ENCODE measurements at places on chromosomes 12 and 14. TPM values are rescaled to one million over a fixed set of nuclear protein-coding genes. Genes with fewer than 3 reads are reported as not detected.

The SOCS2 gene
- total RNA-seq = 20.3 TPM

GRCh38 chr14:104348741-104349140, 210.4 kb downstream of the KIF26A start:
- DNase-seq = no peak

DNA sequence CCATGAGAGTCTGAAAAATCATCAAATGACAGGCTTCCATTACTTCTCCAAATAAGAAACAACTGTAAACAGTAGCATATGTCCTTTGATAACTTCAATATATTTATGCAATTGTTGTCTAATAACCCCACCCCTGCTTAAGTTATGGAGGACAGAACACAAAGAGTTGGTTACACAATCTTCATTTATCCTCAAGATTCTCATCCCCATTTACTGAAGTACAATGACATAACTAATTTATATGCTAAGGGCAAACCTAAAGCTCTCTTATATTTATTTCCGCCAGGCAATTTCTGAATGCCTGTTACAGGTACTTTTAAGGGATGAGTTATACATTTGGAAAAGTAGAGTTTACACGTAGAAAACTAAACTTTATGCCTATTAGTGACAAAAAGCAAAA, 12.3 kb downstream of the SCAF11 start:
- no peak for DNase-seq

DNA sequence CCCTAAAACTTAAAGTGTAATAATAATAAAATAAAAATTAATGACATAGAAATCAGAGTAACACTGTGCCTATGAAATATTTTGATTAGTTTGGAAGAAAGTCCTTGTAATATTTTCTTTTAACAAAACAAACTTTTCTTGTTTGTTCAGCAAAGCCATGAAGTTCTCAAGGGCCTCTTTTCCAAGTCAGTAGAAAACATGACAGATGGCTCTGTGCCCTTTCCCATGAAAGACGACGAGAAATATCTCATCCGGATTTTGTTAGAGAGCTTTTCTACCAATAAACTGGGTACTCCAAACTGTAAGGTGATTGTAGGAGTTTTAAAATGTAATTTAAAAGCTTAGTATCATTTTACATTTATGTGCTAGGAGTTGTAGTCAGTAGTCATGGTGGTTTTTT, 54.5 kb upstream of the ASPG start:
- no peak for DNase-seq

The MEG3 gene
- not detected for total RNA-seq

DNA sequence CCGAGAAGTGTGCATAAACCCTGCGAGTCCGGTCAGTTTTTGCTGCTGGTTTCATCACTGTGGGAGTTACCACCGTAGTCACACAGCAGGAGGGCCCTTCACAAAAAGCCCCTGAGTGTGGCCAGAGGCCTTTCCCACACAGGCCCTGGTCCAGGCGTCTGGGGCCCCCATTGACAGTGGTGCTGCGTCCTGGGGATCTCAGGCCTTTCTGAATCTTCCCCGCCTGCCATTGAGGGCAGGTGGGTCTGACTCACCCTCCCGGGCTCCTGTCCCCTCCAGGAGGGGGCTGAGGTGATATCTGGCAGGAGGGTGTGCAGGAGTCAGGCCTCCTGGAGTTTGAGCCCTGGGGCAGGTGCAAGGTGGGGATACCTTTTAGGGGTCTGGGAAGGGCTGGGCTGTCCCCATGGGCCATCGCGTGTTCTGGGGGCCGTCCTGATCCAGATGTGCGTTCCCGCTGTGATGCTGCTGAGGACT, 358.5 kb downstream of the TMEM121 start:
- DNase-seq = no peak
